ENCODE measurements at places on chromosomes 13 and 19. TPM values are rescaled to one million over a fixed set of nuclear protein-coding genes. Genes with fewer than 3 reads are reported as not detected.

DNA sequence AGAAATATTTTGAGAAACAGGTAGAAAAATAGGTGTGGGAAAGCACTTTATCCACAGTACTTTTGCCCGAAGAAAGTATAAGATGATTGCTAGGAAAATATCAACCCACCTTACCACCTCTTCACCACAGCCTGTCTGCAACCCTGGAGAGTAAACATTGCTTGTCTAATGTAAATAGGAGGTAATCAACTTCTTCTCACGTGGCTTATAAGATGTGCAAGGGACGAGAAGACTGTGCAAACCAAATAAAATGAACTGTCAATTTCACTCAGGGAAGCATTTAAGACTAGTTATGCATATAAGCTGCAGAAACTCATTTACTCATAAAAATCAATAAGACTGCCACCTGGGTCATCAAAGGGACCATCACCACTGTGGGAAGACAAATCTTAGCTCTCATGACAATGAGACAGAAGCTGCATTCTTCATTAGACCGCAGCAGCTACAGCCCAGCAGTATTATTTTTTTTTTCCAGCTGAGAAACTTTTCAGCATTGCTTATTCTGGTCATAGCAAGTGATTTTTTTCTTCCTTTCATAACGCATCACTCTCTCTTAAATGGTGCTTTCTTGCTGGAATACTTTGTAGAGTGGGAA is 807.7 kb upstream of the GPC6 start:
- no peak overlapping the region for H3K27ac ChIP-seq
- no peak for DNase-seq
- H3K27me3 ChIP-seq: no peaks in the 10 kb centered on the region
- H3K4me3 ChIP-seq: no peak overlapping the region

- no peak overlapping the region for H3K4me3 ChIP-seq
- H3K27me3 ChIP-seq: no peaks in the 10 kb centered on the region
- no peak for DNase-seq
- no peaks in the 10 kb centered on the region for H3K36me3 ChIP-seq
These were observed 617.5 kb upstream of the KLF12 start for GRCh38 chr13:74751739-74752138.

GRCh38 chr13:98945863-98946605 is 31.8 kb downstream of the DOCK9 start:
- no peak overlapping the region for H3K4me3 ChIP-seq
- no peaks in the 10 kb centered on the region for H3K36me3 ChIP-seq
- H3K27ac ChIP-seq: no peak overlapping the region
- DNase-seq: no peak
- no peaks in the 10 kb centered on the region for H3K4me1 ChIP-seq

Gene SPC24
- total RNA-seq: 2.0 TPM

GRCh38 chr13:112804374-112804773 is 114.5 kb downstream of the ATP11A start:
- DNase-seq: no peak
- H3K4me1 ChIP-seq: no peaks in the 10 kb centered on the region
- H3K4me3 ChIP-seq: no peak overlapping the region
- no peak overlapping the region for H3K27ac ChIP-seq
